ENCODE measurements at places on chromosomes 7 and 10.

- no peak for DNase-seq
Measured at GRCh38 chr7:100808354-100808875, 18.9 kb downstream of the EPHB4 start.

DNA sequence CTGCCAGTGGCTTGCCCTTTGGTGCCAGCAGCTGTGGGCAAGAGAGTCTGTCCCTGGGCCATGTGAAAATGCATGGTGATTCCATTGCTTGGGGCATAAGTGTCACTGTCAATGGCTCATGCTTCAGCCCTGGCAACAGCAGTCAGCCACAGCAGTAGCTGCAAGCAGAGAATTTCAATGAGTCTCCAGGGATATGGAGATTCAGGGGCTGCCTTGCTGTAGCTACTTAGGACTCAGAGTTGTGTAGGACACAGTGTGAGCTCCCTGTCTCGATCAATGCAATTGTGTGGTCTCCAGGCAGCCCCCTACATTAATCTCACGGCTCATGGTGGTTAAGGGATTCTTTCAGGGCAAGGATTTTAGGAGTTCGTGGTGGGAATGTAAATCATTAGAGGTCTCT lies 126.3 kb upstream of the STARD3NL start:
- DNase-seq: no peak

DNA sequence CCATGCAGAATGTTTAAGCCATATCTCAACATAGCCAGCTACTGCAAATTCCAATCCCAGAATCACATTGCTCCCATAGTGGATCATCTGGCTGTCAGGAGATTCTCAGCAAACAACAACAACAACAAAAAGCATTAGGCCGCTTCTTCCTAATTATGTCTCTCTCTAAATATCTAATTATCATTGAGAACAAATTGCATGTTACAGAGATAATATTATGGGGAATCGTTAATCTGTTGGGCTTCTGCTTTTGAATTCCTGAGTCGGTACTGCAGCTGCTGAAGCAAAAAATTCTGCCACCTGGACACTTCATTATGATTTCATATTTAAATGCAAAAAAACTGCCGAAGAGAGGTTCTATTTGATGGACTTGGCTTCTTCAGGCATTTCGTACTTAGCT lies 388.7 kb downstream of the GFRA1 start:
- DNase-seq: no peak

DNA sequence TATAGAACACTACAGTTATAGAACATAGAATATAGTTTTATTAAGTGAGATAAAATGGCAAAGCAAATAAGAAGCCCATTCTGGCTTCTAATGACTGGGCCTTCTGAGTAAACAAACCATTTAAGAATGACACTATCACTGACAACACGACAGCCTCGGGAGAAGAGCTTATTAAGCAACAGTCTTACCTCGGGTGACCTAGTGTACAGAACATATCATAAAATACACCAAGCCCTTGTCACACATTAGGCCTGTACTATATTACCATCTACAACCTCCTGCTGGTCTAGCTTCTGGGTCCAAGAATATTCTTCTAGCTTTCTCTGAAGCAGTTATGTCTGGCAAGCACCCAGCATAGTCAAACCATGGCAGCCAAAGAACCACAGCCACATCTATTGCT lies 32.0 kb downstream of the CCDC186 start:
- no peak for DNase-seq

GRCh38 chr10:110995301-110995700 lies 75.9 kb downstream of the SHOC2 start:
- no peak for DNase-seq

DNA sequence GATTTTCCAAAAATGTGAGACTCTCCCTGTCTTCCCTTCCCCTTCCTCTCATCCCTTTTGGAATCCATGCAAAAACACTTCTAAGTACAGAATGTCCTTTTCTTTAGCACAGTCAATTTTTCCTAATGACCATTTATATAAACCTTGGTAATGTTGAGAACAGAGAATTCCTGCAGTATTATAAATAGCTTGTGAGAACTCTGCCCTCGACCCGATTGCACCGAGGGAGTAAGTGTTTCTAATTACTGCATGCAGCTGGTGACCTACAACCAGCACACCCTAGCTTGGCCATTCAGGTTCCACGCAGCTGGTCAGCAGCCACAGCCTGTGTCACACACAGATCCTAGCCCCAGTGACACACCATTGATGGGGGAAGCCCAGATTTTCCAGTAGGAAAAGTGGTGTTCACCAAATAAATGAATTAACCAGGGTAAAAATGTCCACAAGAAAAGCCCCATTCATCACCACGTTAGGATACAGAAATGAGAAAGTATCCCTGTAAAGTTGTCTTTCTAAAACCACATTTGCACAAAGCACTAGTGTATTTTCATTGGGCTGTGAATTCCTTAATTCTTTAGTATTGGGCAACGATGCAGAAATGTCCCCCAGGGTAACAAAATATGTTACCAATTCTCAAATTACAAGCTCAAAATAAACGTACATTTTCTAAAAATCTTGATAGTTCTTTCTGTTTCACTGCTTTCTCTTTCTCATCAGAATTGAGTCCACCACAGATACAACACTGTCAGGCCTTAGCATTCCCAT lies 499.0 kb upstream of the KLF6 start:
- no peak for DNase-seq

DNA sequence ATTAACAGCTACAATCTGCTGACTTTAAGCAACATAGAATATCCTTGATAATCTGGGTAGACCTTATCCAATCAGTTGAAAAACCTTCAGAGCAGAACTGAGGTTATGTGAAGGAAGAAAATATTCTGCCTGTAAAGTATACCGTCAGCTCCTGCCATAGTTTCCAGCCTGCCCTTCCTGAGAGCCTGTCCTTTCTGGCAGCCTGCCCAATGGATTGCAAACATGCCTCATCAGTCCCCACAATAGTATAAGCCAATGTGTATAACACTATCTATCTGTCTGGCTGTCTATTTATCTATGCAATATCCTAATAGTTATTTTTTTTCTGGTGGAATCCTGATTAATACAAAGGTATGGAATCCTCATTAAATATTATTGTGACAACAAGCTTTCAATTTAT lies 489.2 kb upstream of the KCND2 start:
- DNase-seq: no peak

GRCh38 chr10:131838966-131839742 lies 61.7 kb upstream of the PPP2R2D start:
- no peak for DNase-seq

DNA sequence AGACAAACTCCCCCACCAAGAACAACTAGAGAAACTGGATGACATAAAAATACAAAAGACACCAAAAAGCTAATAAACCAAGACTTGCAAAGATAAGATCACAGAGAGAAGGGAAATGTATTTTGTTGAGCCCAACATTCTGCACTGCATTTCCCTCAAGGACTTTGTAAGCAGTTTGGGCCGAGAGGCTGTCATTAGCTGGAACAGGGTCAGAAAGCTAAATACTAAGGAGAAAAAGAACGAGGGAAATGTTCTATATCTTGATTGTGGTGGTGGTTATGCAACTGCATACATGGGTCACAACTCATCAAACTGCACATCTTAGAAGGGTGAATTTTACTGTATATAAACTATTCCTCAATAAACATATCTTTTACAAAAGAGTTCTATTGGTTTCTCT lies 315.0 kb downstream of the IPMK start:
- no peak for DNase-seq

Data from amygdala (tissue), 56 donors.